ENCODE measurements at places on chromosomes 13 and 19.

DNA sequence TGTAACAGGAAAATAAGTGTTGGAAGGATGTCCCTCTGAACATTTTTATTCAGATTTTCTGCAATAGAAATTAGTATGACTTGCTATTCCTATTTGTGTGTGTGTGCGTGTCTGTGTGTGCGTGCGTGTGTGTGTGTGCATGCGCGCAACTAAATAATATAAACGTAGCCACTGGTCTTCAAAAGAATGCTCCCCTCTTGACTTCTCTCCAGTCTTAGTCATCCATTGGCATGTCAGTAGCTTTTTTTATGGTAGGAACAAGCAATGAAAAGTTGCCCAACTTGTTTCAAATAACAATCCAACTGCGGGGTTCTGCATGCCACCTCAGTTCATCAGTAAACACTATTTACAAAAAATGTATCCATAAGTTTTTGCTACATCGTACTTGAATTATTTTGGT is 249.6 kb downstream of the GPC6 start:
- DNase-seq: no peak

- no peak for DNase-seq
Measured at GRCh38 chr13:35478271-35479037, 2.0 kb upstream of the MAB21L1 start.

- DNase-seq: no peak
Measured at GRCh38 chr19:54206831-54207177, 6.1 kb downstream of the RPS9 start.

DNA sequence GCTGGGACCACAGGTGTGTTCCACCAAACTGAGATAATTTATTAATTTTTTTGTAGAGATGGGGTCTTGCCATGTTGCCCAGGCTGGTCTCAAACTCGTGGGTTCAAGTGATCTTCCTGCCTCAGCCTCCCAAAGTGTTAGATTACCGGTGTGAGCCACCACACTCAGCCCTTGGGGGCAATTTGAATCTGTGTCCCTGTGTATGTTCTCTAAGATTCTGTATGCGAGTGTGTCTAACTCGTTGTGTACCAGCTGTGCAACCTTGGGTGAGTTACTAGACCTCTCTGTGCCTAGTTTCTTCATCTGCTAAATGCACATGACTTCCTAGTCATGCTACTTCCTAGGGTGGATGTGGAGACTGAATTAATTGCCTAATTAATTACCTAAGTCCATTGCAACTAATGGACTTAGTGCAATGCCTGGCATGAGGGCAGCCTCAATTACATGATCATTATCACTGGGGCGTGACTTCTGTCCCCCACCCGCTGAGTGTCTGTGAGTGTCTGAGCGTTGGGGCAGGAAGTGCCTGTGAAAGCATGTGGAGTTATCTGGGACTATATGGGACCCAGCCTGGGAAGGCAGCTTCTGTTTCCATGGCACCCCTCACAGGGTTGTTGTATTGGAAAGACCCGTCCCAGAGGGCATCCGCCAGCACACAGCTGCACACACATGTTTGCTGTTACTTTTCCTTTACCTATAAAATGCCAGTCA is 1.8 kb upstream of the NCCRP1 start:
- DNase-seq: no peak

GRCh38 chr13:111549464-111549863 is 229.0 kb downstream of the TEX29 start:
- DNase-seq: no peak

DNA sequence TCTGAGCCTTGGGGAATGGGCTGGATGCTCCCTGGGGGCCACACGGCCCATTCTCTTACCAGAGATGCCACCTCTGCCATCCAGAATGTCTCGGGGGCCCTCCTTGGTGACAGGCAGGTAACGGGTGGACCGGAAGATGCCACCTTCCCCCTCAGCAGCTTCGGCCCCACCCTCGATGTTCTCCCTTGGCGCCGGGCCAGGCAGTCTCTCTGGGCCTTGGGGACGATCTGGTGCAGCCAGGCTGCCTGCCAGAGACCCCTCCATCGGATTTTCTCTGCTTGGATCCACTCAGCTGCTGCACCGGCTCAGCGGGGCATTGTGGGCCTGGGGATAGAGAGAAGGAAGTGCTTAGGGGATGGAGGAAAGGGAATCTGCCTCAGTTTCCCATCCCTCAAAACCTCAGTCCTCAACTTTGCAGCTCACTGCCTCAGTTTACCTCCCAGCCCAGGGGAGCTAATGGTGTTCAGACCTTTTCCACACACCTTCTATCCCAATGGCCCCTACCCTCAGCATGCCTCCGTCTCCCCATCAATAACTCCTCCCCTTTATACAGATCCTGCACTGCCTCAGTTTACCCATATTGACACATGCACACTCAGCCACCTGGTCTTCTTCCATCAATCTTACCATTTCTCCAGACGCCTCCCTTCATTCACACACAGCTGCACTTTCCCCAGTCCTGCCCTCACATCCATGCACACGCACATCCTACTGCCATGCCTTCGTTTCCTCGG is 1.5 kb downstream of the WIZ start:
- no peak for DNase-seq

GRCh38 chr19:51986309-51987291 is at the start of gene ZNF350:
Gene ZNF350, minus strand, starts transcription at chr19:51986840. Its CDS starts 12,480 bp downstream, at chr19:51974360.
- DNase-seq: peak; percentile 73

- DNase-seq: no peak
Measured at GRCh38 chr13:20708216-20708615, 4.7 kb downstream of the IL17D start.

DNA sequence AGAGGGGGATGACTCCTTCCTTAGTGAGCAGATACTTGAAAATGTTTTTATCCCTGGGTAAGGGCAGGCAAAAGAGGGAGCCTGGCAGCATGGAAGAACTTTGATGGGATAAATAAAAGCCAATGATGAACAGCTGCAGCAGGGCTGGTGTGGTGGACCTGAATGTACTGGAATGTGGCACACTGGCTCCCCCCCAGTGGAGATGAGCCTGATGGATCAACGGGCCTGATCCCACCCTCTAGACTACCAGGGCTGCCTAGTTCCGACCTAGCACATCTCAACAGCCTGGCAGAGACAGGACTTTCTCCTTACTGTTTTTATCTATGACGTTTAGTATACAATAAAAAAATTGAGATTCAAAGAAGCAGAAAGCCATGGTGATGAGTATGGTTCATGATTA is 20.5 kb downstream of the NLRP11 start:
- DNase-seq: no peak

DNA sequence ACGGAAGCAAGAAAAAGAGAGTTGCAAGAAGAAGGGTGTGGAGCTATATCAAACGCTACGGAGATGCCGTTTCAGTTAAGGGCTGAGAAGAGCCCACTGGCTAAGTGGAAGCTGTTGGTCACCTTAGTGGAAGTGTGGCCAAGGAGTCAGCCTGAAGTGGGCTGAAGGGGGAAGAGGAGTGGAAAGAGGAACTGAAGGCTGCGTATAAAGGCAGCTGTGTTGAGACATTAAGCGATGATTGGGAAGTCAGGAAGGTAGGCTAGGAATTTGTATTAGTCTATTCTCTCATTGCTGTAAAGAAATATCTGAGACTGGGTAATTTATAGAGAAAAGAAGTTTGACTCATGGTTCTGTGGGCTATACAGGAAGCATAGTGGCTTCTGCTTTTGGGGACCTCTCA is 14.1 kb upstream of the FRY start:
- DNase-seq: no peak

- no peak for DNase-seq
Measured at GRCh38 chr13:30193279-30194234, 113.8 kb downstream of the KATNAL1 start.

- no peak for DNase-seq
Measured at GRCh38 chr13:73142071-73142470, 83.3 kb downstream of the KLF5 start.

- DNase-seq: no peak
Measured at GRCh38 chr19:28686756-28687155, 526.2 kb downstream of the UQCRFS1 start.

GRCh38 chr13:92487238-92487637 is 739.4 kb upstream of the GPC6 start:
- DNase-seq: no peak

GRCh38 chr19:48493718-48494401 is 17.8 kb downstream of the LMTK3 start:
- no peak for DNase-seq

DNA sequence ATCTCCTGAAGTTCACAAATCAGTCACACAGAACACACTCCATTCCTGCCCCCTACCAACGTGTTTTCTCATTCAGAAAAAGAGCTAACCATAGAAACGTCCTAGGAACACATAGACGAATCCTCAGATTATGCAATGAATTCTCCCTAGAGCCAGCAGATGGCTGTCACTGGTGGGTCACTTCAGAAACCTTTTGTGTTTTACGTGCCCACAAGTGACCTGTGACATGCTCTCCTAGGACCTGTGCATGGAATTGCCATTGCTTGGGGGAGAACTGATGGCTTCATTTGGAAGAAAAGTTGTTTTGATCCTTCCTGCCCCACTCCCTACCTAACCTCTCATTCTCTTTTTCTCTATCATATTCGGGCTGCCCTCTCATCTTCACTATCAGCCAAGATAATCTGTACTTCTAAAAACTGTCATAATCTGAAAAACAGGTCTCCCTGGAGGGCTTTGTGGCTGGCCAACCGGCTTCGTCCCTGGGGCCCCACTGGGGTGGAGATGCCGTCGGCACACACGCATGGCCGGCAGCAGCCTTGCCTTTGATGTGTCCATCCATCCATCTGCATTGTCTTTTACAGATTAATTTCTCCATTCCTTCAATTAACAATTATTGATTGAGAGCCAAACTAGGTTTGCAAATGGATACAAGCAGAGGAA is 144.1 kb upstream of the SERP2 start:
- DNase-seq: no peak

DNA sequence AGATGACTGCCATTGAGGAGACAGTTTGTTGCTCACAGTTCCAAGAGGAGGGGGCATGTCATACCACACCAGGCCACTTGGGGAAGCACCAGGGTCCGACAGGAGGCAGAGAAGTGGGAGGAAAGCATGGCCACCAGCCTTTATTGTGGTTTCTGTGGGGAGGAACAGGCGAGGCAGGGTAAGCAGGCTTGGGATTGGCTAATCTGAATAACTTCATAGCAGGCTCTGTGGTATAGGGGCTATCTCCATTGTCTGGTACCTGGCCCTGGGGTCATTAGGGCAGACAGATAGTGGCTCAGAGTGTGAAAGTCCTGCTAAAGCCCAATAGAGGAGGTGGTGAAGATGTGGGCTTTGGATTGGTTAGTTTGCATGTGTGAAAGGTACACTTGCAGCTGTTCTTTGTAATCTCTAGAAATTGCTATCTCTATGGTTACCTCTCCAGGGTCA is 35.5 kb downstream of the CBY2 start:
- no peak for DNase-seq

GRCh38 chr19:1437609-1438008 is 587 bp upstream of the RPS15 start:
- DNase-seq: no peak

DNA sequence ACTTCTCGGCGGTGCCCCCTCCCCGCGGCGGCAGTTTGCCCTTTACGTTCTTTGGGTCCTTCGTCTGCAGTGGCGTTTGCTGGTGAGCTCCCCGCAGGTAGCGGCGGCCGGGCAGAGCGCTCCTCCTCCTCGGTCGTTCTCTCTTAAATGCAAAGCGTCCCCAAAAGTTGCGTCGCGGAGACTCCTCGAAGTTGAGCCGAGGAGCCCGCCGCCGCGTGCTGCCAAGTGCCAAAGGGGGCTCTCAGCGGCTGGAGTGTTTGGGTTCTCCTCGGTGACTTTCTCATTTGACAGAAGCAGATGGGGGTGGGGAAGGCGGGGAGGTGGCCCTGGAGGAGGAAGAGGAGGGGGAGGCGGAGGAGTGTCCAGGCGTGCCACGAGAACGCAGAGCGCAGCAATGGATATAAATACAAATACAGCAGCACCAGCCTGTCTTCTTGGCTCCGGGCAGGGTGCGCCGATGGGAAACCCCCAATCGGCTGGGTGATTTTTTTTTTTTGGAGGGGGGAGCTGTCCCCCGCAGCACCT is at the start of gene SOX21:
Gene SOX21, minus strand, starts transcription at position 259 of the 525 bp plus-strand sequence. CDS start 496 bp downstream, outside the sequence.
- no peak for DNase-seq

GRCh38 chr19:17577457-17578097 is 22.1 kb downstream of the COLGALT1 start:
- DNase-seq: no peak

GRCh38 chr13:29140277-29140676 is 320.1 kb downstream of the MTUS2 start:
- no peak for DNase-seq

- DNase-seq: no peak
Measured at GRCh38 chr19:906480-906879, 6.5 kb downstream of the R3HDM4 start.

- DNase-seq: no peak
Measured at GRCh38 chr19:17236811-17237543, 8.7 kb downstream of the NR2F6 start.

GRCh38 chr19:14722127-14722526 is 32.3 kb downstream of the ZNF333 start:
- DNase-seq: no peak

DNA sequence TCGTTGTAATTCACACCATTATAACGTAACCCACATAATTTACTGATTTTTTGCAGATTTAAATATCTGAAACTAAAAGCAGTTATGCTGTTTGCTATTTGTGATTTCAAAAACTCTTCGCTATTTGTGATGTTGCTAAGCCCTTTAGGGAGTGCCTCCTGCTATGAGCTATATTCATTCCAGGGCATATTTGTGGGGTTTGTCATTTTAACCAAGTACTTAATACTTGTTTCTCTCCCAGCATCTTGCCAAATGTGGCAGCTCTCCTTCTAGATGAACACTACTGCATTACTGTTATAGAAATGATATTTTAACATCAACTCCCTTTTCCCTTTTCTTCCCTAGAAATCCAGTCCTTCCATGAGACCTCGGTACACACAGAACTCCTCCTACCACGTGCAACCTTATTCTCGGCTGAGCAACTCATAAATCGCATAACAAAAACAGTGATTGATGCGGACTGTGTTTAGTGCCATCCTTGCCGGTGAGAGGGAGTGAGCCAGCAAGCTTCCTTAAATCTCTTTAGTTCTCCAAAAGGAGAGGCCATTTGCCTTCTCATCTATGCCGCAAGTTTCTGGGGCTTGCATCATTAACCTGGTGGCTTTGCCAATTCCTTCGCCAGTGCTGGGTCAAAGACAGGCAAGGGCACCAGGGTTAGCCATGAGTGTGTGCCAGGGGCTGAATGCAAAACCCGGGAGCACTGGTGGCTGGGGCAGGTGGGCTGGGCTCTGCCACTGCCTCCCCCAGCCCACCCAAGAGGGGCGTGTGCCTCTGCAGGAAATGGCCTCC is 33.4 kb downstream of the RFX2 start:
- DNase-seq: no peak

DNA sequence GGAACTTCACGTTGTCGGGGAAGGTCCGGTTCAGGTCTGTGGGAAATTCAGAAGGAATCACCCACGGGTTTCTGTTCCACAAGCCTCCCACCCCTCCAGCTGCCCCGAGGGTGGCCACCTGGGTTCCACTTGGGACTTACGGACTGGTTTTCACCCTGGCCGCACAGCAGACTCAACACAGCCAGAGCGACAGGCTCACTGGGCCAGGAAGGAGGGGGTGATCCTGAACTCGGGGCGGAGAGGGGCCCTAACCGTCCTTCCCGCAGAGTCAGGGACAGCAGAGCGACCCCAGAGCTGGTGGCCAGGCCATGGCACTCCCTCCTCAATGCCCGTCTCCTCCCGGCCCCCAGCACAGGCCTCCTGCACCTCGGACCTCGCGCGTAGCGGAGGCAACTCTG is 13.0 kb downstream of the GRTP1 start:
- no peak for DNase-seq

All from stimulated activated CD4-positive, alpha-beta T cell treated with anti-CD3 and anti-CD28 coated beads, TNF-alpha, amount 100 ng/mL, for 1 hour (primary cell).